Head of caudate nucleus (tissue), 42 donors: ENCODE measurements at places on chromosomes 6 and 20.

GRCh38 chr6:49676671-49677281 is 36.6 kb downstream of the CRISP2 start:
- DNase-seq, result no peak

DNA sequence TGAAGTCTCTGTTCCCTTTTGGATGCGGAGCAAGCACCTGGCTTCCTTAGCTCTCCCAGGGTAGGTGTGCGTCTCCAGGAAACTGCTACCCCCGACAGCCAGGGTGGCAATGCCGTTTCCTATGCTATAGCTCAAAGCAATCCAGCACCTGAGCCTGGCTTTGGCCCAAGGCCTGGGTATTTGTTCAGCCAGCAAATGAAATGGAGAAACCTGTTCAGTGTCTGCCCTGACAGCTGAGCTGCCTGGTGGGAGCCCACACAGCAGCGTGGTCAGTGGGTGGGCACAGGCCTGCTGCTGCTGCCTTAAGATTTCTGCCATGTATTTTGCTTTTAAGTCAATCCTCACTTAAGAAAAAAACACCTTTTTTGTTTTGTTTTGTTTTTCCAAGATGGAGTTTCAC is 13.7 kb downstream of the SPATA2 start:
- DNase-seq, result peak; percentile 29

DNA sequence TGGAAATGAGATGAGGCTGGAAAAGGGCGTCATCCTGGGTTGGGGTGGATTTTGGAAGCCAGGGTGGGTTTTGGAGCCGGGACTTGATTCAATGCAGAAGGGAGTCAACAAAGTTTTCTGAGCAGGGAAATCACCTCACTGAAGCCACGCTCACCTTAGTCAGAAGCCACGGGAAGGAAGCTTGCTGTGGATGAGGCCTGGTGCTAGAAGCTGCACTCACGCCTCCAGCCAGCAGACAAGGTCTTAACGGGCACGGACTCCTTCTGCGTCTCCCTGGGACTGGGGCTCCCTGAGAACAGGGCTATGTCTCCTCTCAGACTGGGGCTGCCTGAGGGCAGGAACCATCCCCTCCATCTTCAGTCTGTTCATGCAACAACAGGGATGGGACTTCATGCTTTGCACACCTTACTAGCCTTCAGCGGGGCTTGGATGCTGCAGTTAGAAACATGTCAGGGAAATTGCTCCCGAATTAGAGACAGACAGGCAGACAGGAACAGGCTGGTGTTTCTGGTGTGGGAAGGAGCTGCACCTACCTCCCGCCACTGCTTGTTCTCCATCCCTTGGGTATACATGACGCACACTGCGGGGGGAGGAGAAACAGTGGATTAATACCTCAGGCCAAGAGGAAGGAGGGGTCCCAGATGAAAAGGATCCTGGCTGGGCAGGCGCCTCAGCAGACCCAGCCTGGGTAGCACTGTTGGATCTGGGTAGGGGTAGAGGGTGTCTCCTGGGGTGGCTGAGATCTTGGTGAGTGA is 17.5 kb downstream of the CPNE5 start:
- DNase-seq, result peak; percentile 30

- peak; percentile 28 for DNase-seq
These were observed 63.9 kb downstream of the PTPN1 start for GRCh38 chr20:50574108-50574507.

GRCh38 chr6:99993533-99994251 is at the start of gene MCHR2:
TSS of gene MCHR2 (minus strand) at chr6:99994223. CDS start at chr6:99956147, 38,076 bp downstream.
- DNase-seq, result peak; percentile 45

DNA sequence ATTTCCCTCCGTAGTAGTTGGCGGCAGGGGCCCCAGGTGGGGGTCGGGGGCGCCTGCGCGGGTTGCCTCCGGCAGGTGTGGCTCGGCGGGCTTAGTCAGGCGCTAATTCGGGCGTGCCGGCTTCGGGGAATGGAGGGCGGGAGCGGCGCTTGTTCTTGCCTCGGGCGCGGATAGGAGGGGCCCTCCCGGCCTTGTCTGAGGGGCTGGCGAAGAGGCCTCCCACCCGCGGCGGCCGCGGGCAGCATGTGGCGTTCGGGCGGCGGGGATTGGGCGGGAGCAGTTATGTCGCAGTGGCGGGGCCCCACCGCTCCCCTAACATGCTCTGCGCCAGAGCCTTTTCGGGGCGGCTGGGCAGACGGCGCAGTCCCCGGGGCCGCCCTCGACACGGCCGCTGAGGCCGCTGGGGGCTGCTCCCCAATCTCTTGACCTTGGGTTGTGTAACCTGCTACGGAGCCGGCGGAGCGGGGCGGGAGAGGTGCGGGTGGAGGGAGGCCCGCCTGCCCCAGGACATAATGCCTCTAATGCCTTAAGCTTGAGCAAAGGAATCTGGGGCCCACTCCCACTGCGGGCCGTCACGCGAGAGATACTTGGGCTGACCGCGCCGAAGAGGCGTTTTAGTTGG is 1.1 kb downstream of the AMD1 start:
- peak; percentile 50 for DNase-seq

DNA sequence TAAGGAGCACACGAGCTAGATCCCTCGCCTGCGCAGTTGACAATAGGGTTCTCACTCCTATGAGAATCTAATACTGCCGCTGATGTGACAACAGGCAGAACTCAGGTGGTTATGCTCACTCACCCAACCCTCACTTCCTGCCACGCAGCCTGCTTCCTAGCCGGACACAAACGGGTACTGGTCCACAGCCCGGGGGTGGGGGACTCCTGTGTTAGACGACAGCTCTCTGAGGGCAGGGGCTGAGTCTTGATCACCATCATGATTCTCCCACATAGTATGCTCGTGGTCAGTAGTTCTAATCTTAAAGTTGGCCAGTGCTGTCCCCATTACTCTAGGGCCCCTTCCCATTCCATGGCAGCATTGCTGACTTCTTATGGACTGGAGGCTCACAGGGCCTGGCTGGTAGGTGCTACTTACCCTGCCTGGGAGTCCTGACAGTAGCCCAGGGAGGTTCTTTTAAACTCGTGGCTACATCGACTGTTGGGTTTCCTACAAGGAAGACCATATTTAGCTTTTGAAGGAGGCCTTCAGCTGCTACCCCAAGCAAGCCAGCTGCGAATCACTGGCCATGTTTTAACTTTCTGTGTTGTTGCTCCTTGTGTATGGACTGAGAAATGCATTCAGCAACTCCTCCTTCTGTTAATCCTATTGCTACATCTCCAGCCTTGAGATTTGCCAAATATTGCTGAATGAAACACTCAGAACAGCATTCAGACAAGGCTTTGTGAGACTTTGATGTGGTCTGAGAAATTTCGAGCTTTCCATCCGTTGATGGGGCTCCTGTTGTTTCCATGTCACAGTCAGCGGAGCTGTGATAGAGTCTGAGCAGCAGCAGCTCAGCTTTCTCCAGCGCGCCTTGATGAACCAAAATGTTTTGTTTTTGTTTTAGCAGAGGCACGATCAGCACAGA is 300.3 kb downstream of the NRN1 start:
- DNase-seq, result no peak

- DNase-seq, result peak; percentile 30
These were observed 637 bp upstream of the HIVEP2 start for GRCh38 chr6:142945446-142946180.

DNA sequence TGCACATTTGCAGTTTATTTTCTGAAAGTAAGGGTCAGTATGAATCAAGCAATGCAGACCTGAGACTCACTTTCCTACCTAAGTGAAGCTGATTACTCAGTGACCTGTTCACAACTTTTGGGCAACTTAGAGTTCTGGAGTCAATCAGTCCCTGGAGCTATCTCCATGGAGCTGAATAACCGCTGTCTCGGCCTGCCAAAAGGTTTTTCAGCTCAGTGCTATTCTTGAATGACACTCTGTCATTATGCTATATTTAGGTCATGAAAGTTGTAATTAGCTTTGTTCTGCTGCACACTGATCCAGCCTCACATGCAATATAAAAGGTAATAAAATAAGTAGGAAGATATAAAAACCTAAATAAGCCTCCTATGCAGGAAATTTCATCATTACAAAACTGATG is 356.0 kb downstream of the BMP2 start:
- DNase-seq, result no peak

DNA sequence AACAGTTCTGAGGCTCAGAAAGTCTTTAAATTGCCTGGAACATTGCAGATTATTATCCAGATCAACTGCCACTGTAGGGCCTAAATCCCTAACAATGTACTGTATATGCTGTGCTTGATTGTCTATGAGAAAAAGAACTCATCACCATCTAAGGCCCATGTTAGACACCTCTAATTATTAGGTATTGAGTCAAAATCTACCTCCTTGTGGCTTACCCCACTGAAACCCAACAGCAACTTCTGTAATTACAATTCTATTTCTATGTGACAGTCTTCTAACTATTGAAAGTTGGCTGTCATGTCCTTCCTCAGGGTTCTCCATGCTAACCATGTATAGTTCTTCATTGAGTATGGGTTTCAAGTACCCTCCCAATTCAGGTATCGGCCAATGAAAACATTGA is 13.9 kb downstream of the MCM9 start:
- DNase-seq, result no peak

- DNase-seq, result no peak
These were observed 1.9 kb downstream of the NCOA7 start for GRCh38 chr6:125792680-125793079.

GRCh38 chr6:158991017-158991723 is 8.8 kb downstream of the RSPH3 start:
- no peak for DNase-seq

GRCh38 chr20:2920473-2920872 is 47.2 kb downstream of the PTPRA start:
- DNase-seq, result no peak

DNA sequence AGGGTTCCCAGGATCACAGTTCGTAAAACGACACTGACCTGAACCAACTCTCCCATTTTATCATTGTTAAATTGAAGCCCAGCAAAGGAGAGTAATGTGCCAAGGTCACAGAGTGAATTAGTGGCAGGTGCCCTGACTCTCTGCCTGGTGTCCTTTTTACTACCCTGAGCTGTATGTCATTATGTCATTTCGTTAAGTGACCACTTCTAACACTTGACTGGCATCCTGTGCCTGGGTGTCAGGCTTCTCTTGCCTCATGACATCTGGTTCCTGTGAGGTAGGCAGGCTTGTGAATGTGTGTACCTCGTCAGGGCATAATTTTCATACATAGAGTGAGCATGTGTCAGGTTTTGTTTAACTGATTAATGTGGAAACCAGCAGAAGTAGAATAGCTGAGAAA is 48.6 kb downstream of the RALY start:
- DNase-seq, result no peak

- no peak for DNase-seq
These were observed 54.0 kb upstream of the CCN2 start for GRCh38 chr6:132005178-132005577.

GRCh38 chr6:27558028-27558724 is 85.3 kb upstream of the ZNF184 start:
- DNase-seq, result no peak
